Keratinocyte (primary cell): ENCODE measurements at places on chromosomes 12 and 14. TPM values are rescaled to one million over a fixed set of nuclear protein-coding genes. Genes with fewer than 3 reads are reported as not detected.

- H3K27ac ChIP-seq = peak overlapping the region; percentile 70
- peaks cover 19% of the 10 kb centered on the region for H3K4me1 ChIP-seq
- no peaks in the 10 kb centered on the region for H3K27me3 ChIP-seq
- peak overlapping the region; percentile 69 for H3K4me3 ChIP-seq
Observed at GRCh38 chr12:122423258-122424165, 1.0 kb upstream of the CLIP1 start.

DNA sequence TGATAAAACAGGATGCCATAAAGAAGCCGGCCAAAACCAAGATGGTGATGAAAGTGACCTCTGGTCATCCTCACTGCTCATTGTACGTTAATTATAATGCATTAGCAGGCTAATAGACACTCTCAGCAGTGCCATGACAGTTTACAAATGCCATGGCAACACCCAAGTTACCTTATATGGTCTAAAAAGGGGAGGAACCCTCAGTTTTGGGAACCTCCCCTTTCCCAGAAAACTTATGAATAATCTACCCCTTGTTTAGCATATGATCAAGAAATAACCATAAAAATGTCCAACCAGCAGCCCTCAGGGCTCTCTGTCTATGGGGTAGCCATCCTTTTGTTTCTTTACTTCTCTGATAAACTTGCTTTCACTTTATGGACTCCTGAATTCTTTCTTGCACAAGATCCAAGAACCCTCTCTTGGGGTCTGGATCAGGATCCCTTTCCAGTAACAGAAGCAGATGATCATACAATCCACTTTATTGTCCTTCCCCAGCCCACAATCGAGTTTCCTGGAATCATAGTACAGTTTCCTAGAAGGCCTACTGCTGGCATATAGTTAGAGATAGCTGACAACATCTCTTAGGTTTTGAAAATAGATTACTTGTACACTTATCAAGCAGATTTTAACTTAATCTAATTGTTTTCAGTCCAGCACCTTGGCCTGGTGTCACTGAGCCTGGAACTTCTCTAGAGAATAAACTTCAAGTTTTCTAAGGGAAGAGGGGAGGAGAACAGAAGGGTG, 266.7 kb upstream of the HMGA2 start:
- H3K27me3 ChIP-seq = no peaks in the 10 kb centered on the region
- DNase-seq = no peak
- H3K4me1 ChIP-seq = peaks cover 15% of the 10 kb centered on the region
- no peak overlapping the region for H3K4me3 ChIP-seq
- no peaks in the 10 kb centered on the region for H3K36me3 ChIP-seq

- H3K4me3 ChIP-seq = no peak overlapping the region
- H3K4me1 ChIP-seq = peaks cover 7% of the 10 kb centered on the region
- peak; percentile 92 for DNase-seq
- H3K36me3 ChIP-seq = no peaks in the 10 kb centered on the region
- H3K27me3 ChIP-seq = no peaks in the 10 kb centered on the region
Observed at GRCh38 chr12:503111-503761, 43.5 kb downstream of the B4GALNT3 start.

DNA sequence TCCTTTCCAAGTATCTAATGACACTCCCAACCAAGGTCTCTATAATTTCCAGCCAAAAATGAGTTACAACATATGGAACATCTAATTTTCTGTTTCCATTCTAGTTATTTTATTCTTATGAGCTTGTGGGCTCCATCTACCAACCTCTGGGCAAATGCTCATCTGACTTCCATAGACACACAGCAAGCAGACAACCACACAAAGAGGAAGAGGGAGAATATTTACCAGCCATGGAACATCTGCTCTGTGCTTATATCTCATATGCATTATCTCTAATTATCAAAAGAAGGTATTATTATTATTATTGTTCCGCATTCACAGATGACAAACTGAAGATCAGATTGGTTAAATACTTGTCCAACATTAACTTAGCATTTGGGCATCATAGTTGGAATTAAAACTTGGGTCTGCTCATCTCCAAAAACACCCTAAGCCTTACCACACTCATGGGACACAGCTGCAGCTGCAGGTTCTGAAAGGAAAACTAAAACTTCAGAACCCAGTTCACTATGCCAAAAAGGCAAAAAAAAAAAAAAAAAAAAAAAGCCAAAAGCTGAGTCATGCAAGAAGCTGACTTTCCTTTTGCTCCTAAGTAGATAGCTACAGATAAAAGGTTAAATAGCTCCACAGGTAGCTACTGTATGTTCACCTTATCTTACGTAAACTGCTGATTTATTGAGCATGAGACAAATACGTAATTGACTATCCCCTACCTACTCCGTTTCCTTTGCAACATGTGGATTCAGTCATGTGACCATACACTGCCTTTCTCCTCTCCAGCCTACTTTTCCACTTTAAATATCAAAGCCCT, 23.6 kb upstream of the TCL1B start:
- H3K4me3 ChIP-seq = no peak overlapping the region
- H3K4me1 ChIP-seq = no peaks in the 10 kb centered on the region
- H3K27me3 ChIP-seq = peaks cover 12% of the 10 kb centered on the region
- H3K36me3 ChIP-seq = no peaks in the 10 kb centered on the region
- no peak for DNase-seq
- H3K27ac ChIP-seq = no peak overlapping the region

The GPR135 gene
- polyA plus RNA-seq = 0.32 to 0.90 TPM (median 0.45 TPM) in 3 replicates

- peaks cover 16% of the 10 kb centered on the region for H3K4me1 ChIP-seq
- no peak overlapping the region for H3K27ac ChIP-seq
- DNase-seq = no peak
- H3K4me3 ChIP-seq = no peak overlapping the region
- no peaks in the 10 kb centered on the region for H3K27me3 ChIP-seq
Observed at GRCh38 chr12:40336573-40337199, 111.9 kb downstream of the LRRK2 start.

DNA sequence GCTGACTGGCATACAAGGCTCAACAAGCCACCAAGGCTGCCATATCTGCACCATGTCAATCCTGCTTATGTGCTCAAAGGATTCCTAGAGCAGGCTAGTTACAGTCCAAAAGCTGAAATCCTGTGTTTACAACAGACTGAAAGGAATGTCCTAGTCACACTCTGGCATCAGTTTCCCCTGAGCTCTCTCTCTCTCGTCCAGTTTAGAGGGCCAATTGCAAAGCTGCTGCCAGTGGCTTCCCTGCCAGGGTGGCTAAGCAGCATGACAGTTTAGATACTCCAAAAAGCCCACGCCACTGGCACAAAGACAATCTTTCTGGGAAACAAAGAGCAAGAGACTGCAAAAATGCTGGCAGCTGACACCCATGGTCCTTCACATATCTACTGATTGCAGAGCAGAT, 392.1 kb downstream of the RPS29 start:
- H3K4me1 ChIP-seq = no peaks in the 10 kb centered on the region
- H3K36me3 ChIP-seq = no peaks in the 10 kb centered on the region
- H3K27me3 ChIP-seq = no peaks in the 10 kb centered on the region
- H3K27ac ChIP-seq = no peak overlapping the region
- H3K4me3 ChIP-seq = no peak overlapping the region

The MMP14 gene
- 185 to 355 TPM (median 246 TPM) in 3 replicates for polyA plus RNA-seq

- H3K4me1 ChIP-seq = no peaks in the 10 kb centered on the region
- H3K36me3 ChIP-seq = no peaks in the 10 kb centered on the region
- no peak for DNase-seq
Observed at GRCh38 chr14:101535232-101535631, 26.1 kb upstream of the DIO3 start.

DNA sequence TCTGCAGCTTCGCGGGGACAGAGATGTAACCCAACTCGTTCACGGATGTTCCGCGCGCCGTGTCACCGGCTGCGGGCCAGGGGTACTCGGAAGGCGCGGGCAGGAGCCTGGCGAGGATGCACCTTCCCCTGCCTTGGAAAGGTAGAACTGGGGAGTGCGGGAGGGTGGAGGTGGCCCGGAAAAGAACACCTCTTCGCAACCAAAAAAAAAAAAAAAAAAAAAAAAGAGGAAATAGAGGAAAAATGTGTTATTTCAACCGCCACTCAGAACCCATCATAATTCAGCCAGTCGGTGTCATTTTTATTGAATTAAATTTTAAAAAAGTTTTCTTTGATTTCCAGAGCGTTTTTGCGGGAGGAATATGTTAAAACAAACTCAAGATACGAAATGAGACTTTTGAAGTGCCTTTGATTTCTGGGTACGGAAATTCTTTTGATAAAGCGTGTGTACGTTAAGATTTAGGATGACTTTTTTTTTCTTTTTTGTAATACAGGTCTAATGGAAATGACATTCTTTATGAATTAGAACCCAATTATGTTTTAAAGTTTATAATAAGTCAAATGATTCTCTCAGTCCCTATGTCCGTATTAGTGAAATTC, 8.9 kb downstream of the CDKN1B start:
- peaks cover 14% of the 10 kb centered on the region for H3K4me1 ChIP-seq
- no peaks in the 10 kb centered on the region for H3K27me3 ChIP-seq
- peak overlapping the region; percentile 69 for H3K4me3 ChIP-seq
- H3K36me3 ChIP-seq = no peaks in the 10 kb centered on the region
- no peak for DNase-seq

DNA sequence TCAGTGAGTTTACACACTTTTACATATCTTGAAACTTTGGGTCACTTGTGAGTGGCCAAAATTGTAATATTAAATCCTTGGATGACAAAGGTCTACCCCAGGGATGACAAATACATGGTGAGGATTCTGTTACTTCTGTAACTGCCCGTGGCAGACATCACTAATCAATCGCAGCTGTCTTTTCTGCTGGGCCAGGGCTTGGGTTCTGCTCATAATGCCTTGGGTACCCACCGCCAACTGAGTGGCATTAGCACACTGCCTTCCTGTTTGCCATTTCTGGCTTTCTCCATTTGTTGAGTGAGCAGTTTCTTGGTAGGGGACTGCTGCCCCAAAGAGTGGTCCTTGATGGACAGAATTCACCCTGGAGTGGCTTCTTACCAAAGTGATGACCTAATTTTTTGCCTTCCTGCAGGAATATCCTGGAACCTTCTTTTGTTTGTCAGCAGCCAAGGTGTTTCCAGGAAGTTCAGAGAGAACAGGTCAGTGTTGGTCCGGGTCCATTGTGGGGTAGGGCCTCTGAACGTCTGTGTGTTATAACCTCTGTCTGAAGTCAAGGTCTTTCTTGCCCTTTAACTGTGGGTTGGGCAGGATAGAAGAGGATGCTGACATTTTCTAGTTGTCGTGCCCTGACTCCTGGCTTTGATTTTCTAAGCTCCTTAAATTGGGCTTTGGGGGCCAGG, 6.2 kb downstream of the TSPAN9 start:
- no peak overlapping the region for H3K27ac ChIP-seq
- DNase-seq = no peak
- no peak overlapping the region for H3K4me3 ChIP-seq
- H3K36me3 ChIP-seq = peaks cover 8% of the 10 kb centered on the region

GRCh38 chr12:32533971-32534590, 134.7 kb downstream of the FGD4 start:
- no peaks in the 10 kb centered on the region for H3K27me3 ChIP-seq
- H3K27ac ChIP-seq = peak overlapping the region; percentile 24
- H3K36me3 ChIP-seq = no peaks in the 10 kb centered on the region
- no peak overlapping the region for H3K4me3 ChIP-seq
- peaks cover 32% of the 10 kb centered on the region for H3K4me1 ChIP-seq
- no peak for DNase-seq

- H3K27me3 ChIP-seq = peaks cover 6% of the 10 kb centered on the region
- H3K4me3 ChIP-seq = no peak overlapping the region
- H3K4me1 ChIP-seq = peaks cover 8% of the 10 kb centered on the region
- DNase-seq = no peak
Observed at GRCh38 chr14:72480464-72481243, 413.2 kb downstream of the DPF3 start.

DNA sequence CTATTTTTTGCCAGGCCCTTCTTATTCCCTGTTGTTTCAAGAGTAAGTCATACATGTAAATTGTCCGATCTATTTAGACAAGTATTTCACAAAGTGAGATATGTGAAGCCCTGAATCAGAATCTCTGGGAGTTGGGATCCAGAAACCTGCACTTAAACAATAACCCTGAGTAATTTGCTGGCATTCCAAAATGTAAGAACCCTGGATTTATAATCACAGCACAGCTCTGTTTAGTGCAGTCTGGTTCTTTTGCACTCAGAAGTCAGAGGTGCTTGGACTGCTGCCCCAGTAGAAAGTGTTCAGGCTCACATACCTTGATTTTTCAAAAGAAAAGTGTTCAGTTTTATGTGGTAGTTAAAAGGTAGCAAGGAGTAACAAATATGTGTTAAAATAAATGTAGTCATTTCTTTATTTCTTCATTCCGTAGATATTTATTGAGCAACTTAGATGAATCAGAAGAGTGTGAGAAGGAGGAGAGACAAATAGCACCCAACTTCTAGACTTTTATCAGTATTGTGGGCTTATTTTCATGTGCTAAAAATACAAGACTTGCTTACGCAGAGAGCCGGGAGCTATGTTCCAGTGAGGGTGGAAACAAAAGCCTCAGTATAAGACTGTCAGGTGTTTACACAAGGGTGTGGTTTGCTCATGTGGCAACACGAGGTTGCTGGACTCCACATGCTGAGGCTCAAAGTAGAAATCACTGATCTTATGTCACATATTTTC, 70.1 kb downstream of the SYNE2 start:
- H3K4me3 ChIP-seq = no peak overlapping the region
- H3K36me3 ChIP-seq = peaks cover 3% of the 10 kb centered on the region
- H3K27me3 ChIP-seq = no peaks in the 10 kb centered on the region
- peaks cover 21% of the 10 kb centered on the region for H3K4me1 ChIP-seq
- H3K27ac ChIP-seq = peak overlapping the region; percentile 98

DNA sequence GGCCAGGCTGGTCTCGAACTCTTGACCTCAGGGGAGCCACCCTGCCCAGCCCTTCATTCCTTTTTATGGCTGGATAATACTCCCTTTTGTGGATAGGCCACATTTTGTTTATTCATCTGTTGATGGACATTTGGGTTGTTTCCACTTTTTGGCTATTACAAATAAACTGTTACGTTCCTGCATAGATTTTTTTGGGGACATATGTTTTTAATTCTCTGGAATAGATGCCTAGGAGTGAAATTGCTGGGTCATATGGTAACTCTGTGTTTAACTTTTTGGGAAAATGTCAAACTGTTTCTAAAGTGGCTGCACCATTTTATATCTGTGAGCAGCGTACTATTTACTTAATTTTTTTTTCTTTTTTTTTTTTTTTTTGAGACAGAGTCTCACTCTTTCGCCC, 9.8 kb downstream of the KMT5A start:
- H3K4me1 ChIP-seq = peaks cover 10% of the 10 kb centered on the region
- no peak overlapping the region for H3K4me3 ChIP-seq
- H3K27me3 ChIP-seq = no peaks in the 10 kb centered on the region

DNA sequence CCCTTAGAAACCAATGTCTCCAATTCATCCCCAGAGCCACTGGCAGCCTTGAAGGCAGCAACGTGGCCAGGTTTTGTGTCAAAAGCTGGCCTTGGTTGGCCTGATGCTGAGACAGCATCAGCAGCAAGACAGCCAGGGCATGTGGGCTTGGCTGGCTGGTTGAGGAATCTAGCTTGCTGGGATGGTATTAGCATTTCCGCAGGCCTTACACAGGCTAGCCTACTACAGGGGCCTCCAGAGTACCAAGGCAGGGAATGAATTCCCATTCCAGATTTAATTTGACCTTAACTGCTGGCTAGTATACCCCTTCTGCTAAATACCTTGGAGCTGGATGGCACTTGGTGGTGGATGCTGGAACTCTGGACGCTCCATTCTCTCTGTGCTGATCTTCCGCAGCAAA, 15.8 kb downstream of the NGDN start:
- H3K27ac ChIP-seq = no peak overlapping the region
- no peaks in the 10 kb centered on the region for H3K4me1 ChIP-seq
- no peak for DNase-seq

The POTEG gene
- not detected in 3 replicates for polyA plus RNA-seq
